ENCODE measurements at places on chromosomes 6 and 20.

DNA sequence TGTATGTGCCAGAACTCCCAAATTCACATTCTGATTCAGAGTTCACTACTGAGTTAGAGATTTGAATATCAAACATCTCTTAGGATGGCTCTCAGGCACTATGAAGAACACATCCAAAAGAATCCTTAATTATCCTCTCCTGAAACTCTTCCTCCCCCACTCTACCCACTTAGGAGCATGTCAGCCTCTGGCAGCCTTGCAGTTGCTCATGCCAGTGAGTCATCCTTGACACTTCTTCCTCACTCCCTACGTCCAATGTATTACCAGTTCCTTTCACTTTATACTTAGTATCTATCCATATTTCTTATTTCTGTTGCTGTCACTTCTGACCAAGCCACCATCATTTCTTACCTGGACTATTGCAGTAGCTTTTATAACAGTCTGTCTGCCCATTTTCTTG is 192.0 kb upstream of the IMPG1 start:
- DNase-seq, result no peak

DNA sequence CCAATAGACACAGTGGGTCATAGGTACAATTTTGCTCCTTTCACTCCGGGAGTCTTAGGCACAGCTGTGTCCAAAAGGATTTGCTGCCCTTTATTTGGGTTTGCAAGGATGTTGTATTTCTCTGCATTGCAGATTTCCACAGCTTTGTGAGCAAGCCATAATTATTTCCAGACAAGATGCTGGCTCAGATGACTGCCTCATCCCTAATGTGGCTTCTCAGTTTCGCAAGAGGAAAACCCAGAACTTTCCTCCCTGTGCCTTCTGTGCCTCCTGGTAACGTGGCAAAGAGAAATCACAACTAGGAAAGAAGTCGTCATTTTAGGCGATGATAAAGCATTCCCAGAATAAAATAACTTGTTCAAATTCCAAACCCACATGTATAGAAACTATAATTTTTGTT is 33.7 kb downstream of the FAM50B start:
- DNase-seq, result no peak

DNA sequence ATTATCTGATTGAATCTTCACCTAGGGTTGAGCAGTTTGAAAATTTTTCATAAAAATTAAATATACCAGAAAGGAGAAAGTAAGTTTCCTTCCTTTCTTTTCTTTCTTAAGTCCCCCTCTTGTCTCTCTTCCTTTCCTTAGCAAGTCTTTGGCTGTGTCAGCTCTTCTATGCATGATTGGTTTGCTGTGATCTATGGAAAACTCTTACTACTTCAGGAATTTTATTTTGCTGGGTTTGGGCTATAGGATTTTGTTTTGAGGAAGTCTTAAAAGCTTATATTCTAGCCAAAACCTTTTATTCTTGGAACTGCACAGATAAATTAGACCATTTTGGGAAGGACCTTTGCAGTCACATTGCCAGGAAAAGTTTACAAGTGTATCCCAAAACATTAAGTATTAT is 173.4 kb upstream of the CITED2 start:
- DNase-seq, result no peak

- DNase-seq, result no peak
Observed at GRCh38 chr6:12298995-12299394, 8.8 kb downstream of the EDN1 start.

GRCh38 chr6:37454420-37455140 is 21.6 kb downstream of the CMTR1 start:
- no peak for DNase-seq

DNA sequence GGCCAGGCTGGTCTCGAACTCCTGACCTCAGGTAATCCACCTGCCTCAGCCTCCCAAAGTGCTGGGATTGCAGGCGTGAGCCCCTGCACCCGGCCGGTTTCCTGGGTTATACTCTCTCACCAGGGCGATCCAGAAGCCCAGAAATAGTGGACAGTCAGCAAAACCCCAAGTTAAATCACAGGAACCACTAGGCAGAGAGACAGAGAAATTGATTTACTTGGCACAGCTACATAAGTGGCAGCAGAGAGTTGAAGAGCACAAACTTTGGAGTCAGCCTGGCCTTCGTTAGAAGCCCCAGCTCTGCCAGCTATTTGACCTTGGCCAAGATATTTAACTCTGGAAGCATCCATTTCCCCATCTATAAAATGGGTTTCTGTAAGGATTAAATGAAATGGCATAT is 32.7 kb downstream of the MTRES1 start:
- no peak for DNase-seq

DNA sequence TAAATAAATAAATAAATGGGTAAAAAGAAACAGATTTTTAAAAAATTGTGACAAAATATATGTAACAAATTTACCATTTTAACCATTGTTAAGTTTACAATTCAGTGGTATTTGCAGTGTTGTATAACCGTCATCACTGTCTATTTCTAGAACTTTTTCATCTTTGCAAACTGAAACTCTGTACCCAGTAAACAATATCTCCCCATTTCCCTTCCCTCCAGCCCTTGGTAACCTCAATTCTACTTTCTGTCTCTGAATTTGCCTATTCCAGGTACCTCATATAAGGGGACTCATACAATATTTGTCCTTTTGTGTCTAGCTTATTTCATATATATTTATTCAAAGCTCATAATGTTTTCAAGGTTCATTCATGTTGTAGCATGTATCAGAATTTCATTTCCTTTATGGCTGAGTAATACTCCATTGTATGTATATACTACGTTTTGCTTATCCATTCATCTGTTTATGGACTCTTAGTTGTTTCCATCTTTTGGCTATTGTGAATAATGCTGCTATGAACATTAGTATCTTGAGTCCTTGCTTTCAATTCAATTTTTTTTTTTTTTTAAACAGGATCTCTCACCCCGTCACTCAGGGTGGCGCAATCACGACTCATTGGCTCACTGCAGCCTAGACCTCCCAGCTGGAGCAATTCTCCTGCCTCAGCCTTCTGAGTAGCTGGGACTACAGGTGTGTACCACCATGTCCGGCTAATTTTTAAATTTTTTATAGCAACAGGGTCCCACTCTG is 8.9 kb downstream of the MANBAL start:
- DNase-seq, result no peak

DNA sequence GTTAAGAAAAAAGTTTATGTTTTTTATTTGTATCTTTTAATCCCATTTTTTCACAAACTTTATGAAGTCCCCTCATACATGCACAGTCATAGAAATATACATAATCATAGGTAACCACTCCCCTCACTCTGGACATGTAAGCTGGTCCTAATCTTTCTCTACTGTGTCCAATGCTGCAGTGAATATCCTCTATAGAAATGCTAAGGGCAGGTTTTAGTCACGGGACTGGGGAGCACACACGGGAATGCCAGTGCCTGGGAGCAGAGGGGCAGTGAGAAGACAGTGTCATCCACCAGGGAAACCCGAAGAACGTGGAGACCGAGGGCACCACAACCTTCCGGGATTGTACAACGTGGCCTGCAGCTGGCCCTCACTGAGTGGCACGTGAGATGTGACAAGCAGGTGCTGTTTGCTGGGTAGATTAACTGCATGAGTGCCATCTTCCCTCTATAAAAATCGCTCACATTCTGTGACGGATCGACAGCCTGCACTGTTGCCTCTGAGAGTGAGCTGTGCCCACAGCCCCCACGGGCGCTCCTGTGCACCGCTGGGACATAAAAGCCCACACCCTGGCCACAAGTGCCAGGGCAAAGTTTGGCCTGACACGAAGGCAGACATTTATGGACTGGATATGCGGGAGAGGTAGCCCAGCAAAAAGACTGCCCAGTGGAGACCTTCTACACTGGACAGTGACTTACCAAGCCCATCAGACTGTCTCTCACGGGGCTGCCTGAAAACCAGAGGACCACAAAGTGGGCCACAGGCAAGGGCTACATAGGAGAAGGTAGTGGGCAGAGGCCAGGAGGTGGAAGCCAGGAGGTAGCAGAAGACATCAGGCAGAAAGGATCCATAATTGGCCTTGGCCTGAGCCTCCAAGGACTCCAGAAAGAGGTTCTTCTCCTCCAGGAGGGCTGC is 63.2 kb downstream of the FGD2 start:
- no peak for DNase-seq

DNA sequence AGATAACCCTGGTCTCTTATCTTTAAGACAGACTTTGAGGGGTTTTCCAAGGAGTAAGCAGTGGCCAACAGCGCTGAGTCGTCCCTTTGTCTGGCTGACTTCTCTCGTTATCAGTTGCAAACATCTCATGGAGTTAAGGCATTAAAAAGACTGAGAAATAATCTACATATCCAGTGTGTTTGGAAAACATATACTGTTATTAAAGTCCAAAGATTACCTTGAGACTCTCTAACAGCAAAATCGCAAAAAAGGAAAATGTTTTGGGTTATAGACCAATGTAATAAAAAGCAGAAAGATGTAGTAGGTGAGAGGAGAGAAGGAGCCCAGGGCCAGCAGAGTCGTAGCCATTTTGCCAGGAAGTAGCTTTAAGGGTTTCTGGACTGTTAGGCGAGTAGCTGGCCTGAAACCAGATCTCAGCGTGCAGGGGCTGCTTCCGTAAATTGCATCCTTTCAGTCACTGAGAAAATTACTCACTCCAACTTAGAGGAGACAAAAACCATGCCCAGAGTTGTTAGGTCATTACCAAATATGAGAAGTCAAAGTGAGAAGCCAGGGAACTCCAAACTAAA is 24.6 kb downstream of the MYLK4 start:
- DNase-seq, result no peak

- no peak for DNase-seq
Observed at GRCh38 chr6:163486821-163487220, 72.3 kb downstream of the QKI start.

DNA sequence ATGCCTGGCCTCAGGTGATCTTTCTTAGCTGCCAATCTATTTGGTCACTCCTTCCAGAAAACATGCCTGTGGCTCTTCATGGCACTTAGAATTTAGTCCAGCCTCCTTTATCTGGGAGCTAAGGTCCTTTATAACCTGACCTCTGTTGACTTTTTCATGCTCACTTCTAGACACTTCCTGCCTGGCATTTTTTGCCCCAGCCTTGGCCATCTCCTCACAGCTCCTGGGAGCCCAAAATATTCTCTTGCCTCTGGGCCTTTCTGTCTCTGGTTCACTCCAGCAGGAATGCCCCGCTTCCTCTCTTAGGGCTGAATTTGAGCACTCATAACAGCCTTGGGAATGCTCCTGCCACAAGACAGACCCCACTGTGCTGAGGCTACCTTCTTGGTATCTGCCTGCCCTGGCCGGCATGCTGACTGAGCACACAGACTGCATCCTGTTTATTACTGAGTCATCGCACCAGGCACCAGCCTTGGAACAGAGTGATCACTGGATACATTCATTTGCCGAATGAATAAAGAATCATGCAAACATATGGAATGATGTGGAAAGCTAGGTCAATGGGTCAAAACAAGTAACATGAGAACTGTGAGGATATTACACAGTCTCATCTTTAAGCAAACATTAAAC is 5.8 kb upstream of the EEF1E1 start:
- no peak for DNase-seq

- DNase-seq, result no peak
Observed at GRCh38 chr20:4067600-4068261, 52.4 kb upstream of the RNF24 start.

GRCh38 chr6:34658605-34659265 is 37.8 kb downstream of the ILRUN start:
- no peak for DNase-seq

DNA sequence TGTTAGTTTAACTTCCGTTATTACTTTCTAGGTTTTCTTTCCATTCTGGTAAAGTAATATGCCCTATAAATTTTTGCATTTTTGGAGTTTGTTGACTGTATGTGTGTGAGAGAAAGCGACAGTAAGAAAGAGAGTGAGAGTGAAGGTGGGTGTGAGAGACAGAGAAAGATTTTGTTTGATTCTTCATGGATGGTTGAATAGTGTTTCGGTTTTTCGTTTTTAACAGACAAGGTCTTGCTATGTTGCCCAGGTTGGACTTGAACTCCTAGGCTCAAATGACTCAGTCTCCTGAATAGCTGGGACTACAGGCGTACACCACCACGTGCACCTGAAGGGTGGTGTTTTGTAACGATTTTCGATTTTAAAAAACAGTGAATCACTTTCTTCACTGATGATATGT is 329.1 kb upstream of the RUNX2 start:
- DNase-seq, result no peak

DNA sequence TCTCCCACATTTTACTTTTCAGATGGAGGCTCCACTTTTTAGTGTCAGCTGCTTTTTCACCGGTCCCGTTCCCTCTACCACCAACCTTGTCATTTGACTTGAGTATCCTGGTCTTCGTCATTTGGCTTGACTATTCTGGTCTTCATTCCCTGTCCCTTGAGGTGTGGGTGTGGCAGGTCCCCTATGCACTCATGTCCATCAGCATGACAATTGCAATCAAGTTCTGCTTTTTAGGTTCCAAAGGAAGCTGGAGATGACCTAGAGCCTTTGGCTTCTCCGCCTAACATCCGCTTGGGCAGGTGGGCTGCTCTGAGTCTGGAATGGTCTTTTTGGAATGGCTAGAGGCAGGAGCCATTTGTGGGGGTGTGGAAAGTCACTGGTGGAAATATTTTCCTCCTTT is 99.8 kb upstream of the MLN start:
- DNase-seq, result no peak

DNA sequence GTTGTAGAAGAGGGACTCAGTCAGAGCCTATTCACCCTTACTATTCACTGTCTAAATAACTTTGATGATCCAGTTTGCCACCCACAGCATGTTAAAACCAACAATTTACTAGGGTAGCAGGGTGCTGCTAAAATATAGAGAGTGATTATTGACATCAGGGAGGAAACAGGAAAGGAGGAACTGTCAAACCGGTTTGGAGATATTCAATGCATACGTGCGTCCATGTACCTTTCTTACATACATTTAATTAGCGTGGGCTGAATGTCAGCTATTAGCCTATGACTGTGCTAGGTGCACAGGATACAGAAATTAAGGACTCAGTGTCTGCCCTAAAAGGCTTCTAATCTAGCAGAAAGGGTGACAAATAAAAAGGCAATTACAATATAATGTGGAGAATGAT is 57.2 kb downstream of the IL20RA start:
- DNase-seq, result no peak

DNA sequence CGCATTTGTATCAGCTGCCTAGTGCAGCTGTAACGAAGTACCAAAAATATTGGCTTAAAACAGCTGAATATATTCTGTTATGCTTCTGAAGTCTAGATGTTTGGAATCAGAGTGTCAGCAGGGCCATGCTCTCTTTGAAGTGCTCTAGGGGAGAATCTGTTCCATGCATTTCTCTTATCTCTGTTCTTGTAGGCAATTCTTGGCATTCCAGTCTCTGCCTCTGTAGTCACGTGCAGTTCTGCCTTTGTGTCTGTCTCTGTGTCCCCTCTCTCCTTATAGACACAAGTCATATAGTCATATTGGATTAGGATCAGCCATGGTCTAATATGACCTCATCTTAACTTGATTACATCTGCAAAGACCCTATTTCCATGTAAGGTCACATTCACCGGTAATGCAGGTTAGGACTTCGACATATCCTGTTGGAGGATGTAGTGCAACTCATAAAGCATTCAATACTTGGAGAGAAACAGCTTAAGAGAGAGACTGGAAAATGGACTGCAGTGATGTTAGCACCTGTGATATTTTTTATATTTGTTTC is 18.6 kb downstream of the FAM83B start:
- DNase-seq, result no peak
